NCI-H524 treated with DMSO at 0.1 percent for 48 hours (cell line): ENCODE measurements at places on chromosomes 5 and 9.

GRCh38 chr5:151900891-151901290, 23.8 kb downstream of the GLRA1 start:
- DNase-seq, result no peak

- no peak for DNase-seq
Observed at GRCh38 chr5:89668821-89669220, 740.7 kb downstream of the CETN3 start.

DNA sequence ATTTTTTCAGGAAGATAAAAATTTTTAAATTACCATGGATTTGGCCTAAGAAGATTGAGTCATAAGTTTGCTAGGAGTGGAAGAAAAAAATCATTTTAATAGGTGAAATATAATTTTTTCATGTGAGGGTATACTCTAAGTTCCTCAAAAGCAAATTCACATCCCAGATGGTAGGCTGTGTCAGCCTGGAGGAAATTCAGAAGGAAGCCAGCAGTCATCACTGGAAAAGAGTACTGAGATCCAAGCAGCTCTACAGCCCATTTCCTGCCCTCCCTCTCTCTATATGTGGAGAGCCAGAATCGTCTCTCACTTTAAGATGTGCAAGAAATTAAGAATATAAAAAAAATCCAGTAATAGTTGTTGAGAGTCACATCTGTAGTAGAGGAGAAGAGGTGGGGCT, 126.5 kb upstream of the CDH18 start:
- DNase-seq, result no peak

GRCh38 chr5:89003563-89004036, 120.6 kb upstream of the MEF2C start:
- DNase-seq, result no peak

DNA sequence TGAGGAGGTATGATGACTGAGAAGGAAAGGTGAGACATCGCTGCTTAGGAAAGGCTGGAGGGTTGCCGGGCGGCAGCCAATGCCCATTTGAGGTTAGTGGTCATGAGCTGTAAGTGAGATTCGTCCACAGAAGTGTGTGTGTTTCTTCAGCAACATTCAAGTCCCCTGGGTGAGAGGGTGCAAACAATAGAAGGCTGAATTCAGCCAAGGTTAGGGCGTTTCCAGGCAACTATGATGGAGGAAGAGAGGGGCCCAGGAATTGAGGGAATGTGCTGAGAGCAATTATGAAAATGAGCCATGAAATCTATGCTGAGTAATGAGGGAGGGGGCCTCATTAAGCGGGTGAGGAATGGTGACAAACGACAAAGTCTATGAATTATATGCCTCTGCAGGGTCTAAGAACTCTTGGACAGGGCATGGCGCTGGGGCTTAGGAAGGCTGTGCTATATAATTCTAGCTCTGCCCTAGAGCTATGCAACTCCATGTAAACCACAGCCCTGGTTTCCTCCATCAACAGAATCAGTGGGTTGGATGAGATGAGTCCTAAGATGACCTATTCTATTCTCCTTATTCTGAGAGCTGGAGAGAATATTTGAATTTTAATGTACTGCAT, 96.0 kb downstream of the SLIT3 start:
- DNase-seq, result no peak

DNA sequence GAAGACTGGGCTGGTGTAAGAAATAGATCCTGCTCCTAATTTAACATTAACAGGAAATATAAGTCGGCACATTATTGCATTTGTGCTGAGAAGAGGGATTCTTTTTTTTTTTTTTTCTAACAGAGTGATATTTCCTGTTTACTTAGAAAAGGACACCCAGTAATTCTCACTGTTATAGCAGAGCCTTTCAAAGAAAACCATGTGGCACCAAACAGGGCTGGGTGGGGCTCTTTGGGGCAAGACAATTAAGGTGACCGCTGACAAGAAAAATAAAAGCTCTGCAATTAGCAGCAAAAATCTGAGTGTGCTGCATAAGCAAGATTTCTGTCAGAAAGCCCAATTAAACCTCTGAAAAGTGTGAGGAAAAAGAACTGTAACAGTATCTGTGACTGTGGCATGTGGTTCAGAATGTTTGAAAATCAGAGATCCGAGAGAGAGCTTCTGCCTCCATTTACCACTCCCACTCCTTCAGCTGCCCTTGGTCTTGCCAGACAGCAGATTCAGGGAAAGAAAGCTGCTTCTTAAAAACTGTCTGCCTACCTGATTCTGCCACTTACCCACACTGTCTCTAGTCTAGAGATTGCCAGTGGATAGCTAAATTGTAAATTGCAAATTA, 77.1 kb upstream of the IQGAP2 start:
- DNase-seq, result no peak
